ENCODE measurements at places on chromosomes 1 and 21.

DNA sequence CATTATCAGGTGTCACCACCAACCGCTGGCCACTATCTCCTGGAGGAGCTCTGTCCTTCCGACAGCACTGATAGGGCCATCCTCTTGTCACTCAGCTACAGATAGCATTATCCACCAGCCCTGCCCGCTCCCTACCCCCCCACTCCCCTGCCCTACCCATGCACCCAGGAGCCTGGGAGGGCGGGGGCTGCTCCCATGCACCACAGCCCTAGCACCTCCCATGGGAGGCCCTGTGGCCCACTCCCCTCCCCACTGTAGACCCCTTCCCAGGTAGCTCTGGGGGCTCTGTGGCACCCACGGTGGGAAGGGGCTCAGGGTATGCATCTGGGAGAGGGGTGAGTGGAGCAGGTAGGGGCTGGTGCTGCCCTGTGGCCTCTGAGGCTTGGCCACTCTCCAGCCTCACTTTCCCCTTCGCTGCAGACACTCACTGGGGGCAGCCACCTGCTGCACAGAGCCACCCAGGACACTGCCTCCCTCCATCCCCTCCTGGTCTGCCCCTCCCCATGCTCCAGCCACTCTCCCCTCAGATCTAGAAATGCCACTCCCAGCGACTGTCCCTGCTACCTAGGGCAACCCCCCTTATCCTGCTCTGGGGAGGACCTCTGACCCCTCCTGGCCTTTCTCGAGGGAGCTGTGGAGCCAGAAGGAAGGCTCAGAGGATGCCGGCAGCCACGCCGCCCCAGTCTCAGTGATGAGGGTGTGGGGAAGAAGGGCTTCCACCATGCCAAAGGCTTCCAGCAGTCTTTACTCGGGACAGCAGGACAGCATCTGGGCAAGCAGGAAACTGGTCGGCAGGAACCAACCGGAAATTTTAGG, 58.5 kb downstream of the WNT9A start:
- no peak for DNase-seq

DNA sequence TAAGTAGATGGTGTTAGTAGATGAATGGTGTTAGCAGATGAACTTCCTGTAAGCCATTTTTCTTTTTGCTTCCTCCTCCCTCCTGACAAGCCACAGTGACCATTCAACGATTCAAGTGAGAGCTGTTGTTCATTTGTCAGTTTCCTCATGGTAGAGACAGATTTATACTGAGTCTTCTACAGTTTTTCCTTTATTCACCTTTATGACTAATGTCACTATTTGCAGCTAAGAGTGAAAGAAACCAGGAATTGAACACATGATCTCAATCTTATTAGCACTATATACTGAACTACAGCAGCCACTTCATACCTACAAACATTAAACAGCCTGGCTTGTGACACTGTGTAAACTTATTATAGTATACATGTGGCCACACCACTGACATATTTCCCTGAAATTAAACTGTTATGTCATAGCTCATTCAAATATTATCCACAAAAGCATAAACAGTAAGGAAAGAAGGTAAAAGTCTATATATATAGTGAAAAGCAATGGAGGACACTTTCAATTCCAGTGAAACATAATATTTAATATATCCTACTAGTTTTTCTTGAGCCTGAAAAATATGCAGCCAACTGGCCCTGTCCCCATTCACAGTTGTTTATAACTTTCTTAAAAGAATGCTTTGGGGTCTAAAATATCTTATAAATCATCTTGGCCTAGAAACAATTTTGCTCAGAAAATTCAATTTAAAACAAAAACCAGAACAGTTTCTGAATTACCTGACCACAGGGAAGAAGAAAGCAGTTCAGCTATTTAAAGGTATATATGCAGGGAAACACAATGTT, 566.9 kb upstream of the ZRANB2 start:
- no peak for DNase-seq

GRCh38 chr1:231039161-231040018, 664 bp downstream of the FAM89A start:
- DNase-seq: no peak

- no peak for DNase-seq
Observed at GRCh38 chr1:233554037-233554436, 59.9 kb upstream of the KCNK1 start.

DNA sequence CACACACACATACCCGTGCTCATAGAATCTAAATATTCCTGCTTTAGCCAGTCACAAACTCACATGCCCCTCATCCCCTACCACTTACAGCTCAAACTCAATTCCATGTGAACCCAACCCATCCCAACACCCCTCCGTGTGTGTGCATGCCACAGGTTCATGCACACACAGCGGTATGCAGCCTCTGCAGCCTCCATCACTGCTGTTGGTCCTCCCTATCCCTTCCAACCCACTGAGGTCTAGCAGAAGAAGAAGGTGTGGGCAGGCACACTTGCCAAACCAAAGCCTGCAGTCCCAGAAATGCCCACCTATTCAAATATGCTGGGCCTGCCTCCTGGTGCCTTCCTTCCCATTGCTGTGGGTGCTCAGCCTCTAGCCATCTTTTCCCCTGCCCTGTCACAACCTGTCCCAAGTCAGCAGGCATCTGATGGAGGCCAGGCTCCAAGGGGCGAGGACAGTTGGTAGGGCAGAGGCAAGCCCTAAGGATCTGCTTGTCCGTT, 26.2 kb downstream of the SLC2A1 start:
- no peak for DNase-seq

DNA sequence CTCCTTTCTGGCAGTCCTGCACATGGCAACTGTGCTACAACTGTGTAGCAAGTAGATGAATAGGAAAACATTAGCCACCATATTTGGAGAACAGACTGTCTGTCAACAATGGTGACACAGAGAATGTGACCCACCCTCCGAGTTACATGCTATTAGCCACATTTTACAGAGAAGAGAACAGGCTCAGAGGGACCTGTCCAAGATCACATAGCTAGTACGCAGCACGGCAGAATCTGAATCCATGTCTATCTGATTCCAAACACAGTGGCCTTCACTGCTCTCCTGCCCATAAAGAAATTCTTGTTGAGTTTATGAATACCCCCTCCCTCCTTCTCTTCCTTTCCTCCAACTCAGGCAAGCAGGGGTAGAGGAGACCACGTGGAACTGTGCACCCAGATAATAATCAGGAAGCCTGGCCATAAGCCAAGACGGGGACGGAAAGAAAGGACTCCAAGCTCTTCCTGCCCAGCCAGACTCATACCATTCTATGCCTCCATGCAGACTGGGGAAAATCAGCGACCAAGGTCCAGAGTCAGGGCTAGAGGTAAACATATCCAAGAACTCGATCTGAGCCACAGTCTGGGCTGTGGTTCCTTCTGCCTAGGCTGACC, 78.8 kb downstream of the TRABD2B start:
- no peak for DNase-seq

GRCh38 chr1:117824616-117825015, 104.8 kb downstream of the GDAP2 start:
- DNase-seq: no peak

- no peak for DNase-seq
Observed at GRCh38 chr21:43299441-43300277, 127.3 kb downstream of the SIK1 start.

- DNase-seq: no peak
Observed at GRCh38 chr1:74686928-74687327, 13.3 kb upstream of the ERICH3 start.

GRCh38 chr1:216936779-216937178, 213.6 kb upstream of the ESRRG start:
- no peak for DNase-seq

- no peak for DNase-seq
Observed at GRCh38 chr21:26120828-26121227, 49.7 kb downstream of the APP start.

DNA sequence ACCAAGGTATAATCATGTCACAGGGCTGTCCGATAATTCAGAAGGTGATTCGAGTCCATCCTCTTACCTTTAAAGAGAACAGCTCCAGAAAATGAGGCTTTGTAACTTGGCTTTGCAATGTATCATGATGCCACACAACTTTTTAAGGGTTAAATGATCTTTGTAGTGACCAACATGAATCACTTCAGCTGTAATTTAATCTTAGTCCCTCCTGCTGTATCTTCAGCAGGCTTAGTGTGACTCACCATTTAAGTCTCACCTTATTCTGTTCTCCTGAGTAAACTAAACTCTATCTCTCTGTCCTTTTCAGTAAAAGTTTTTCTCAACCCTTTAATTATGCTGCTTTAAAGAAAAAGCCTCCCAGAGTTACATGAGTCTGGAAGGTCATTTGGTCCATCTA, 1.9 kb upstream of the HIVEP3 start:
- no peak for DNase-seq

DNA sequence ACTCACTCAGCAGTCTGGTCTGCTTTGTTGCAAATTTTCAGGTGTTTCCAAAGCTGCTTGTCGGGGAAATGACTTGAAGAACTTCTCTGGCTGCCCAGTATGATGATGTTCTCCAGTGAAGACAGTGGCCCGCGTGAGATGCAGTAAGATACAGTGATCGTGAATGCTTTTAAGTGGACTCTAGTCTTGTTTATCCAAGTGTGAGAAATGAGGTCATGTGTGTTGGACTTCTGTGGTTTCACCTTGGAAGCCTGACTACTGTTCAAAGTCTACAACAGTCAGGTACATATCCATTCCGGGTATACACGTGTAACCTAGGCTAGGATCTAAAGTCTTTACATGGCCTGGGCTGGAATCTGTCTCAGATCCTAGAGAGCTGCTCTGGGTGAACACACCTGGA, 29.1 kb downstream of the ZNF695 start:
- DNase-seq: no peak

GRCh38 chr1:175152006-175152652, 40.4 kb downstream of the KIAA0040 start:
- DNase-seq: no peak

DNA sequence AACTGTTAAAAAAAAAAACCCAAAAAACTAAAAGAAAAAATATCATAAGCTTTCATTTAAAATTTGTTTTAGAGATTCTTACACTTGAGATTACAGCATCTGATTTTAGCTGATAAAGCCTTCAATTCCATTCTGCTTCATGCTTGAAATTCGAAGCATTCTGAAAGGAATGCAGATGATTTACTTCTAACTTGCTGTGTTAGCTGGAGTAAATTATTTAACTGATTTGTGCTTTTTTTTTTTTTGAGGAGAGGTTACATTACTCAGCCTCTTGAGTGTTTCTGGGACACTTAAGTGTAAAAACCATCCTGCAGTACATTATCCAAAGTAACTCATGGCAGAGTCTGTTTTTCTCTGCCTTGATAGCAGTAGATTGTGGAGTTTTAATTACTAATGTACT, 4.5 kb upstream of the TRIM67 start:
- no peak for DNase-seq

DNA sequence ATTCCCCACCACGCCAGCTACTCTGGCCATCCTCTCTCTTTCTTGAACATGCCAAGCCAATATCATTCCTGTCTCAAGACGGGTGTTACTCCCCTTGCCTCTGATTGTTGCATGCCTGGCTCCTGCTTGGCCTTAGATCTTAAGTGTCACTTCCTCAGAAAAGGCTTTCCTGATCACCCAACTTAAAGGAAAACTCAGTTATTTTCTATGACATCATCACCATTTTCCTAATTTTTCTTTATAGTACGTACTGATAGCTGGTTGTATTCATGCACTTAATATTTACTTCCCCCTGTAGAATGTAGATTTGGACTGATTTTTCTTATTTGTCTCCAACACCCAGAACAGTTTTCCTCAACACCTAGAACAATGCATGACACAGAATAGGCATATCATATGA, 123.8 kb upstream of the TSPAN2 start:
- no peak for DNase-seq

DNA sequence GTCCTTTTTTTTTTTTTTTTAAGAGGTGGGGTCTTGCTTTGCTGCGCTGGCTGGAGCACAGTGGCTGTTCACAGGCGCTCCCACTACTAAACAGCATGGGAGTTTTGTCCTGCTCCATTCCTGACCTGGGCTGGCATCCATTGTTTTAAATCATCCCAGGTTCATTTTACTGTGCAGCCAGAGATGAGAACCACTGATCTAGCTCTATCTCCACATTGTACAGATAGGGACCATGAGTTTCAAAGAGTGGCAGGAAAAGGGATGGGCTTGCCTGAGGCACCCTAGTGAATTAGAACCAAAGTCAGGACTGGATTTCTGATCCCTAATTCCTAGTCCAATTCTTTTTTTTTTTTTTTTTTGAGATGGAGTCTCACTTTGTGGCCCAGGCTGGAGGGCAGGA, 7.2 kb upstream of the TMEM222 start:
- no peak for DNase-seq

- DNase-seq: no peak
Observed at GRCh38 chr1:67847466-67847865, 14.2 kb upstream of the GNG12 start.

DNA sequence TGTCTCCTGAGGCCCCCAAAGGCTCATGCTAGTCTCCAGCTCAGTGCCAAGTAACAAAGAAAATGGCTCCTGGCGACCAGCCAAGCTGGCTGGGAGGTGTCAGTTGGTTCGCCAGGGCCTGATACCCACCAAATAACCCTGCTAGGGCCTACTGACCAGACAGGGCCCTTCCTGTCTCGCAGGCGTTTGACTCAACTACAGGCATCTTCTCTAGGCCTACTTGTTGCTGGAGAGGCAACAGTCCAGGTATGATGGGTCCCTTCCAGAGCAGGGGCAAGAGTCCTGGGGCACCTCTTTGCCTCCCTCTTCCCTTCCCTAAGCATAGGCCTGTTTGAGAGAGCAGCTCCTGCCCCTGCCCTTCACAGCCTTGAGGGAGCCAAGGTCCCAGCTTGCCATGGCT, 147.9 kb upstream of the VANGL1 start:
- DNase-seq: no peak

- no peak for DNase-seq
Observed at GRCh38 chr1:31198600-31198999, 41.1 kb downstream of the NKAIN1 start.

- DNase-seq: no peak
Observed at GRCh38 chr21:37916310-37917051, at the start of gene KCNJ6. TSS of gene KCNJ6 (minus strand) at chr21:37916457. CDS start at chr21:37840682, 75,775 bp downstream.

- no peak for DNase-seq
Observed at GRCh38 chr1:113057006-113057405, 16.0 kb upstream of the LRIG2 start.

- no peak for DNase-seq
Observed at GRCh38 chr1:183025782-183026774, 2.9 kb downstream of the LAMC1 start.

DNA sequence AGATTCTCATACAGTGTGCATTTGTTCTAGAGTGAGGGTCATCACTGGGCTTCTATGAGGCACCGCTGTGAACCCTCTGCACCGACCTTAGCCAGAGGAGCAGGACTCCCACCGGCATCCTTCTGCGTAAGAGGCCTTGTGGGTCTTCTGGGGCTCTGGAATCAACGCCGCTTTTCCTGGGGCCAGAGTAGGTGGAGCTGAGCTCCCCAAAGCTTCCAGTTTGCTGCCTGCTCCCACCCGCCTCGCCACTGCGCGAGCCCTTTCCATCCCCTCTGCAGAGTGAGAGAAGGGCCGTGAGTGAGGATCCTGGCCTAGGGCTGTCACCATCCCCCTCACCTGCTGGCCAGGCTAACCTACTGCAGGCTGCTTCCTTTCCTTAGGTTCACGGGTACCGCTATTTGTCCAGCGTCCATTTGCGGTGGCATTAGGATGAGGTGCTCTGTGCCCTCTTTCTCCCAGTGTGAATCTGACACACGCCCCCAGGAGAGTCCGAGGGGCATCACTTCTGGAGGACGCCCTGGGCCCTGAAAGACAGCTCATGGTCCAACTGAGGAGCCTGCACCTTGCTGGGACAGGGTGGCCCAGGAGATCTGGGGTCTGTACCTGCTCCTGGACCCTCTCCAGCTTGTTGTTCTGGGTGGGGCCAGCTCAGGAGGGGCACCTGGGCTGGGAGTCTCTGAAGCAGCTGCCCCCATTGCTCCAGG, 36.2 kb downstream of the UMODL1 start:
- no peak for DNase-seq

GRCh38 chr1:6667139-6667538, 34.5 kb downstream of the DNAJC11 start:
- DNase-seq: no peak
